D721Med (cell line): ENCODE measurements at places on chromosomes 7 and 10.

- no peak for DNase-seq
Measured at GRCh38 chr10:24360282-24361127, 151.6 kb downstream of the KIAA1217 start.

GRCh38 chr7:149882248-149883047, 8.7 kb downstream of the ATP6V0E2 start:
- no peak for DNase-seq

GRCh38 chr7:67423065-67423464, 426.4 kb downstream of the TYW1 start:
- DNase-seq = no peak

GRCh38 chr10:80734589-80734988, 196.9 kb downstream of the SH2D4B start:
- no peak for DNase-seq

- DNase-seq = no peak
Measured at GRCh38 chr10:110735620-110736027, 91.5 kb downstream of the RBM20 start.

- DNase-seq = no peak
Measured at GRCh38 chr7:44050121-44050914, 5.8 kb downstream of the DBNL start.

- no peak for DNase-seq
Measured at GRCh38 chr7:142964502-142965246, 2.5 kb upstream of the KEL start.

- no peak for DNase-seq
Measured at GRCh38 chr10:13686331-13686752, 99.6 kb downstream of the PRPF18 start.

GRCh38 chr7:112101201-112101846, 104.9 kb downstream of the DOCK4 start:
- no peak for DNase-seq

DNA sequence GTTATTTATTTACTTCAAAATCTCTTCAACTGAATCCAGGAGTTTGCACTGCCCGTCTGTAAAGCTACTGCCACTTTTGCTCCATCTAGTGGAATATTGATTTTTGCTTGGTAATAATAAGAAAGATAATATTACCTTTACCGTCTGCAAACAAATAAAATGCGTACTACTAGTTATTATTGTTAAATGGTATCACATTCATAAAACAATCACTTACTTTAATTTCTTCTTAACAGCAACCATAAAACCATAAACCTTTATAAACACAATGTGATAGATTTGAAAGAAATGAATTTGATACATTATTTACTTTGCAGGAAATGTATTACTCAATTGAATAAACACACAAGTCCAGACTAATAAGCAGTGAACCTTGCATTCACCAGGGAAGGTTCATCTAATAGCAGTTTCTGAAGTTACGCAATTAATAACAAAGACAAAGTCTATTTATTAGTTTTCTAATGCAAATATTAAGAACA, 6.4 kb downstream of the AGMO start:
- no peak for DNase-seq

DNA sequence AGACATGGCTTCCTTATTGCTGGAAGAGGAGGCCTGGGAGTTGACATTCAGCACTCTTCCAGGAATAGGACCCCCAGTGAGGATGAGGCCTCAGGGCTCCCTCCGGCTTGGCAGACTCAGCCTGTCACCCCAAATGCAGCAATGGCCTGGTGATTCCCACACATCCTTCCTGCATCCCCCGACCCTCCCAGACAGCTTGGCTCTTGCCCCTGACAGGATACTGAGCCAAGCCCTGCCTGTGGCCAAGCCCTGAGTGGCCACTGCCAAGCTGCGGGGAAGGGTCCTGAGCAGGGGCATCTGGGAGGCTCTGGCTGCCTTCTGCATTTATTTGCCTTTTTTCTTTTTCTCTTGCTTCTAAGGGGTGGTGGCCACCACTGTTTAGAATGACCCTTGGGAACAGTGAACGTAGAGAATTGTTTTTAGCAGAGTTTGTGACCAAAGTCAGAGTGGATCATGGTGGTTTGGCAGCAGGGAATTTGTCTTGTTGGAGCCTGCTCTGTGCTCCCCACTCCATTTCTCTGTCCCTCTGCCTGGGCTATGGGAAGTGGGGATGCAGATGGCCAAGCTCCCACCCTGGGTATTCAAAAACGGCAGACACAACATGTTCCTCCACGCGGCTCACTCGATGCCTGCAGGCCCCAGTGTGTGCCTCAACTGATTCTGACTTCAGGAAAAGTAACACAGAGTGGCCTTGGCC, 4.3 kb downstream of the PGAM2 start:
- no peak for DNase-seq

DNA sequence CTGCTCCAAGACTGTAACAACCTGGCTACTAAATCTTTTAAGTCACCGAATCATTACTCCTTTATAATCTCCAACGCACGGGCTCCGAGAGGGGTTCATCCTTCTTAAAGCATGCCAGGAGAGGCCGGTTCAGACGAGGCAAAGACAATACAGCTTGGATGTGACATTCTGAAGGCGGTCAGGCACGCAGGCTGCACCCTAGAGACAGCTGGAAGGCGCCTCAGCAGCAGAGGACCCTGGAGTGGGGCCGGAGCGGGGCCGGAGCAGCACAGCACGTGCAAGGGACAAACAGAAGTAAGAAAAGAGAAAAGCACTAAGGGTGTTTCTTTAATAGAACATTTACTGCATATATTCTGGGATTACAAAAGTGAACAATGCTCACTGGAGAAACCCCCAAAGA, 97.8 kb upstream of the PPP2R2D start:
- no peak for DNase-seq

GRCh38 chr7:91405092-91405788, 141.0 kb downstream of the FZD1 start:
- no peak for DNase-seq
